Mammary epithelial cell (primary cell): ENCODE measurements at places on chromosomes 12 and 14.
A peak's percentile ranks its signal among the peaks of the same experiment; 100 is the strongest.

DNA sequence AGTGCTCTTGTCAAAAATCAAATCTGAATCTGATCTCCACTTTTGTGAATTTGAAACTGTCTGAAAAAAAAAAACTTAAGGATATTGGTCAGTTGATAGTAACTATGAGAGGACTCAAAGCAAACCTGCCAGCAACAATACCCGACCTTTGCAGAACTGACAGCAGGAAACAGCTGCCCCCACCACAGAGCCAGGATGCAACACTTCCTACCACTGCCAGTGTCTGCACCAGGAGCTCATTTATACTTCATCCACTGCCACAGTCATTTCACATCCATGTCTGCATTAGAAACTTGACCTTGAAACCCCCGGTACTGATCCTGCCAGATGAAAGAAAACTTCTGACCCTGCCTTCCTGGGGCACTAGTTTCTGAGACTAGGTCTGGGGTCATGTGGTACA lies 27.4 kb upstream of the RXYLT1 start:
- no peak for DNase-seq

DNA sequence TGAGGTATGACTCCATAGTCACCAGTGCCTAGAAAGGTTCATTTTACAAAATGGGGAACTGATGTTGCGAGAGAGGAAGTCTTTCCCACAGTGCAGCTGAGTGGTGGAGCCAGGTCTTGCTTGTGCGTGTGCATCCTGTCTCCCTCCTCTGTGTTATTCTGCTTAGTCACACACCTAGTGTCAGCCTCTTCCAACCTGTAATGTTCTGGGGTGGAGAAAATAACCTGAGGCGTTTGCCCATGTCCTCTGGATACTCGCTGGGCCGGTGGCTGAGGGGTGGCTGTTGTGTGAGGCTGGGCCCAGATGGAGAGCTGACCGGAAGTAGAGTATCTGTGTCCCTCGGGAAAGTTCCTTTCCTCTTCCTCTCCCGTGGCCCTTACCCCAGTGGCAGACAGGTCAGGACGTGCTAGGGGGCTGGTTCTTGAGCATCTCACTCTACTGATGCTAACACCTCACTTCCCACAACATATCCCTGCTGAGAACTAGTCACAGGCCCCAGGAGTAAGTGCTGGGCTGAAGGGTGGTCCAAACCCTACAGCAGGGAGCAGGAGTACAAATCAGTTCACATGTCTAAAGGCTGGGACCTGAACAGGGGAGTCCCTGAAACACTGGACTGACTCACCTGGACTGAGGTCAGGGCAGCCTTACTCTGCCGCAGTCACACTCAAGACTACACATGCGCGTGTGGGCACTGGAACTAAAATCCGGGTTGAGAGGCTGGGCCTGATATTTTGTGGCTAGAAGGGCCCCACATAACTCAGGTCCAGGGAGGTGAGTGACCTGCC lies 7.0 kb downstream of the MLF2 start:
- peak; percentile 84 for DNase-seq

DNA sequence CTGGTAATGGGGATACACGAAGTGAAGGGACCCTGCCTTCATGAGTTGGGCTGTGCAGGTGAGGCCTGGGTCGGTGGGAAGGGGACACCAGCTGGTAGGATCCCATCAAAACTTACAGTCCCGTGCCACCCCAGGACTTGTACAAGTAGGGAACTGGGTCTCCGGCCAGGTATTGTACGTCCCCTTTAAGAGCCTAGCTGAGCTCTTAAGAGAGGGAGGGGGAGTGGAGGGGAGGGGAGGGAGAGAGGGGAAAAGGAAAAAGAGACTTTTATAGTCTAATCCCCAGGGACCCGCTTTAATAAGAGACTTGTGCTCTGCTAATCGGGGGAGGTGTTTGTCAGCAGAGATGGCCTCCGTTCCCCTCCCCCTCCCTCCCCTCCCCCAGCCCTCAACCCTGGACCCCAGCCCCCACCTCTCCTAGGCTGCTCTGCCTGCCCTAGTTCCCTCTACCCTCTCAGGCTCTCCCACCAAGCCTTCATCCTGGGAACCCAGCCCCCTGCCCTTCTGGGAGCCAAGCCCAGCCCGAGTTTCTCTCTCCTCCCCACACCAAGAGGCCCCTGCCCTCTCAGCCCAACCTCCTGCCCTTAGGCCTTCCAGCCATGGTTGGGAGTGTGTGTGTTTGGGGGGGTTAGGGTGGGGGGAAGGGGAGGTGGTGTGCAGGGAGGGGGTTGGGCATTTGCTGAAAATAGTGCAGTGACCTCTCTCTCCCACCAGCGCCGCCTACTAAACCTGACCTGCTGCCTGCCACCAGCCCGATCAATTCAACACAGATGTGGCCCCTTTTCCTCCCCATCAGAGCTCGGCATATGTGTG lies 2.6 kb downstream of the GDF11 start:
- no peak for DNase-seq

DNA sequence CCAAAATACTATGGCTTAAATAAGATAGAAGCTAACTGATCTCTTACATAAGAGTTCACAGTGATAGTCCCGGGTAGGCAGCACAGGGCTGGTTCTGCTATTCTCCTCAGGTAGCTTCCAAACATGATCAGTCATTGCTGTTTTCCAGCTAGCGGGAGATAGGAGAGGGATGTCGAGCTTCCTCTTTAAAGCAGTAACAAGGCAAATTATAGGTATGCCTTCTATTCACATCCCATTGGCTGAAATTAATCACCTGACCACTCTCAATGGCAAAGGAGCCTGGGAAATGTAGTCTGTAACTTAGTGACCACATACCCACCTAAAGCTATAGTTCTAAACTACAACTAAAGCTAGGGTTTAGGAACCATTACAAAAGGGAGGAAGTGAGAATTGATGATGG lies 34.5 kb upstream of the VRK1 start:
- DNase-seq = peak; percentile 75

DNA sequence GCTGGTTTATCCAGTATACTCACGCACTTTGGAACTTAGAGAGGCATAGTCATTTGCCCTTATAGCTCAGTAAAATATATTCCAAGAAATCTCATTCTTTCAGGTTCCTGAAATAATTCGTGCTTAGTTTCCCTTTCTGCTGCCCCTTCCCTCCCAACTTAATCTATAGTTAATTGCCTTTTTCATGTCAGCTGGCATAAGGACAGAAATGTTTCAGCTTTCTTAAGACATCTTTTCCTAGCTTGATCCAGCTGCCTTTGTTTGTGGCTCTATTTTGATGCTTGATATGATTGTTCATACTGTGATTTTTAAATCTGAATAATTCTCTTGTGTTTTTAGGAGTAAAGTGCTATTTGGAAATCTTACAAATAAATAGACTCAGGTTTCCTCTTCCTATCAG lies 120.0 kb upstream of the SEL1L start:
- DNase-seq = no peak

GRCh38 chr14:86673523-86673969 lies 1143.6 kb downstream of the FLRT2 start:
- peak; percentile 81 for DNase-seq
